DMS79 (cell line): ENCODE measurements at places on chromosomes 1 and 21.

- DNase-seq = no peak
Observed at GRCh38 chr1:232932486-232933425, 17.7 kb upstream of the NTPCR start.

GRCh38 chr1:208081972-208082371 lies 162.2 kb downstream of the PLXNA2 start:
- no peak for DNase-seq

DNA sequence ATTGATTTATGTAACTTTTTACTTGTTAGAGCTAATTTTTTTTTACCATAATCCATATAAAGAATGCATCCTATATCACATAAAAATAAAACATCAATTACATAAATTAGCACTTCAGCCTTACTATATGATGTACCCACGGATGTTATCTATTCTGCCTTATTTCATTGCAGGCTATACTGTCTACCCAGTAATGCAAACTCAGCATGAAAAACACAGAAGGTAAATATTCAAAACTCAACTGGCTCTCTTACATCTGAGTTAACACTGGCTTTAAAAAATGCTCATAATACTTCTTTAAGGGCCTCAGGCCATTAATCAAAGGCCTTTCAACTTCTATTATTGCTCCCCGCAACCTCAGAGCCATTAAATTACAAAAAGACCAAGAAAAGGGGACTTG lies 65.8 kb downstream of the AHCTF1 start:
- DNase-seq = no peak

GRCh38 chr1:89873288-89873687 lies 52.5 kb downstream of the LRRC8D start:
- no peak for DNase-seq

DNA sequence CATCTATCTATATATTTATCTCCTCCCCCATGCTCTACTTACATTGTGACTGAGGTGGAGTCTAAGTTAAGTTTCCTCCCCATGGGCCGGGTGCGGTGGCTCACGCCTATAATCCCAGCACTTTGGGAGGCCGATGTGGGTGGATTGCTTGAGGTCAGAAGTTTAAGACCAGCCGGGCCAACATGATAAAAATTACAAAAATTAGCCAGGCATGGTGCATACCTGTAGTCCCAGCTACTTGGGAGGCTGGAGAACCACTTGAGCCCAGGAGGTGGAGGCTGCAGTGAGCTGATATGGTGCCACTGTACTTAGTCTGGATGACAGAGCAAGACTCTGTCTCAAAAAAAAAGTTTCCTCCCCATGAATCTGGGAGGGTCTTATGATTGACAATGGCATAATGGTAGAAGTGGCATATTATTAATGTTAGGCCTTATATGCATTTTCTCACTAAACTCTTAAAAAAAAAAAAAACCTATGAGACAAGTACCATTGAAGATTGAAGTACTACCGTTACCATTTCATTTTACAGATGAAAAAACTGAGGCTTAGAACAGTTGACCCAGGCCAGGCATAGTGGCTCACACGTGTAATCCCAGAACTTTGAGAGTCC lies 11.2 kb downstream of the F11R start:
- DNase-seq = no peak

DNA sequence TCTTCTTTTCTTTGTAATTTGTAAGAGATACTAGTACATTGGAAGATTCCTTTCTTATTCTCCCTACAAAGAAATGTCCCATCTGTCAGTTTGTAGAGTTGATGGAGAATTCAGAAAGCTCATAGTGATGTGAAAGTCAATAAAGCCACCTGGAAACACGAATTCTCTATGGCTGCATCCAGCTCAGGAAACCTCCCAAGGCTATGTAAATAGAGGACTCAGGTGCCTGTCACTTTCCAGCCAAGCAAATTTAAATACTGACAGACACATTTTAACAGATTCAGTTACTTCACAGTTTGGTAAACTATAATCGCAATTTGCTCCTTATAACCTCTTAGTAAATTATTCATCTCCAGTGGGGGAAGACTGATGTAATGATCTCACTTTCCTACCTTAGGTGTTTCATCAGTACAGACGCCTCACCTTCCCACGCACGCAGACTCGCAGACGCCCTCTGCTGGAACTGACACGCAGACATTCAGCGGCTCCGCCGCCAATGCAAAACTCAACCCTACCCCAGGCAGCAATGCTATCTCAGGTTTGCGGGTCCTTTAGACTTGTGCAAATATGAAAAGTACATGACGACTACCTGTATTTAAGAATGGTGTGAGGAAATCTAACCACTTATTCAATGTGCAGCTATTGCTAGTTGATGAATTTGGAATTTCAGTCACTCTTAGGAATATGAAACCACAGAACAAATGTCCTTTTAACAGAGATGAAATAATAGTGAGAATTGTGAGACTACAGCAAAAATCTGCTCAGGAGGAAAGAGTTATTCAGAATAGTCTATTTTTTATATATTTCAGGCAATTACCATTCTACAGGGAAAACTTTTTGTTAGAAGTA lies 60.6 kb downstream of the PTPRC start:
- DNase-seq = no peak

- no peak for DNase-seq
Observed at GRCh38 chr1:160357286-160358002, 9.4 kb upstream of the NHLH1 start.

DNA sequence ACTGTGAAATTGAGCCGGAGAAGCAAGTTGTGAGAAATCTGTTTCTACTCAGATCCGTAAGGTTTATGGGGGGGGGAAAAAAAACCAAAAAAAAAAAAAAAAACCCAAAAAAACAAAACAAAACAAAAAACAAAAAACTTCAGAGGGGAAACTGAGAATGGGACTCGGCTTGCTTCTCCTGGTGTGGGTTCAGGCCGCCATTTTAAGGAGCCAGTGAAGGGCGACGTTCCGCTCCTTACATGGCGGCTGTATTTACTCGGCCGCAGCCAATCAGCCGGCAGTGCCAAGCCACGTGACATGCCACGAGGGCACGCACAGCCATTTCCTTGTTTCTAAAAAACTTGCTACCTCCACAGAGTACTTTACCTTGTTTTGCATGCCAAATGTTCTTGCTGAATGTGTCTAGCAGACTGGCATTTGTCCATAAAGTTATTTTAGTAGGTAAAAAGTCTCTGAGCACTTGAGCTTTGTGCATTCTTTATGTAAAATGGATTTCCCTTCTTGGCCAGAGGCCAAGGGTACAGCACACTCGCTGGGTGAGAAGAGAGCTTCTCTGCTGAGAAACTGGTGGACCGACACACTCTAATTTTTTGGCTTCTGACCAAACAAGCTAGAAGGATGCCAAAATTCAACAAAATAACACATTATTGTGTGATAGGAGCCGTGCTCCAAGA lies 101.8 kb downstream of the NFIA start:
- DNase-seq = peak; percentile 97

DNA sequence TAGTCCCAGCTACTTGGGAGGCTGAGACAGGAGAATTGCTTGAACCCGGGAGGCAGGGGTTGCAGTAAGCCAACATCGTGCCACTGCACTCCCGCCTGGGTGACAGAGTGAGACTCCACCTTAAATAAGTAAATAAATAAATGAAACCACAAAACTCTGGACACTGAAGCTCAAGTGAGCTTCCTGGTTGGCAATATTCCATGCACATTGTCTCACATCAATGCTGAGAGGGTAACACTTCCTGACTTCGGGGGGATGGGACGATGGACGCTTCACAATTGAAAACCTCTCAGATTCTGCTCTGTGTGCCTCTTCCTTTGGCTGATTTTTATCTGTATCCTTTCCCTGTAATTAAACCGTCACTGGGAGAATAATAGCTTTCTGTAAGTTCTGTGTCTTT lies 70.0 kb upstream of the ZNF644 start:
- peak; percentile 30 for DNase-seq

- DNase-seq = no peak
Observed at GRCh38 chr1:52186449-52186848, 44.6 kb downstream of the ZFYVE9 start.
